ENCODE measurements at places on chromosomes 16 and 17.

DNA sequence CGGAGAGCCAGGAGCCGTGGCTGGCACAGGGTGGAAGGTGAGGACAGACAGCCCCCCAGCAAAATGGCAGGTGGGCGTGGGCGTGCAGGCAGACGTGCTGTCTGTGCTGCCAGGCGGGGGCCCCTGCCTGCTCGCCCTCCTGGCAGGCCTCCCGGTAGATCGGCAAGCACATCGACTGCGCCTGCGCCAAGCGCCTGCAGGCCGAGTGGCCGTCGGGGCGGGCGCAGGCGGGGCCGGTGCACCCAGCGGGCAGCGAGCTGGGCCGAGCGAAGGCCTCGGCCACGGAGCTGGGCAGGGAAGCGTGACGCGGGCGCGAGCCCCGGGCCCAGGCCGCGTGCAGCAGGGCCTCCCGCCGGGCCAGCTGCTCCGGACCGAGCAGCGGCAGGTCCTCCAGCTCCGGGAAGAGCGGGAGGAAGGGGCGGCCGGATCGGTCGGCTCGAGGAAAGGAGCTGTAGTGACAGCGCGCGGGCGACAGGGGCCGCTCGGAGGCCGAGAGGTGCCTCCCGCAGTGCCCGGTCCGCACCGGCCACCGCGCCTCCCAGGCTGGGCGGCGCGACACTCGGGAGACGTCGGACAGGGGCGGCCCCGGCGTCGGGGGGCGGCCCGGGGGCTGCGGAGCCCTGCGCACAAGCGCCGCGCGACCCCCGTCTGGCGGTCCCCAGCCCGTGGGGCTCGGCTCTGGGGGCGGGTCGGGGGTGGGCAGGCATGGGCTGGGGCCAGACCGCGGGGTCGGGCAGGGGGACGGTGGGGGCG is 16.9 kb downstream of the GRIN2C start:
- DNase-seq, result peak; percentile 68

GRCh38 chr16:69726313-69727060 is at the start of gene NQO1:
Gene NQO1 (minus strand): TSS chr16:69726560. CDS start chr16:69726439, 121 bp downstream.
- DNase-seq, result peak; percentile 93

DNA sequence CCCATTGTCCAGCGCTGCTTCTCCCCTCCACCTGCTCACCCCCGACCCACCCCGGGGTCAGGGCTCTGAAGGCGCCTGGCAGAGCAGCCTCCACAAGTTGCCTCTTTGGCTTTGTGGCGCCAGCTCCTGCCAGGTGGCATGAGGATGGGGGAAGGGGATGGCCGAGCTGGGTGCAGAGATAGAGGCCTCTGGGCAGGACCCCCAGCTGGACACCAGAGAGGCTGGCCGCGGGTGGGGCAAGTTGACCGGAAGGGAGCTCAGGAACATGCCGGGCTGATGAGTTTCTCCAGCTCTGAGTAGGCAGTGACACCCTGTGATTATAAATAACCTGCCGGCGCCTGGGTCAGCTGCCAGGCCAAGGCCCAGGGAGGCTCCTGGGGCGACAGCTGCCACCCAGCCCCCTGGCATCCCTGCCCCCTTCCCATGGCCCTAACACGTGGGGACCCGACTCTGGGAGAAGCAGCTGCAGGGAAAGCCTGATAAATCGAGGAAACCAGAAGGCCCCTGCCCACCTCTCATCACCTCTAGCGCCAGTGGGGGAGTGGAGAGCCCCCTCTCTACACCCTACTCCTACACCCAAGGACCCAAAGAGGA is 729 bp downstream of the P2RX5 start:
- DNase-seq, result no peak

- DNase-seq, result no peak
Observed at GRCh38 chr16:46775214-46775613, 27.1 kb upstream of the MYLK3 start.

- no peak for DNase-seq
Observed at GRCh38 chr16:24418733-24419132, 120.6 kb upstream of the RBBP6 start.

- no peak for DNase-seq
Observed at GRCh38 chr17:46072998-46073397, 73.9 kb downstream of the STH start.

DNA sequence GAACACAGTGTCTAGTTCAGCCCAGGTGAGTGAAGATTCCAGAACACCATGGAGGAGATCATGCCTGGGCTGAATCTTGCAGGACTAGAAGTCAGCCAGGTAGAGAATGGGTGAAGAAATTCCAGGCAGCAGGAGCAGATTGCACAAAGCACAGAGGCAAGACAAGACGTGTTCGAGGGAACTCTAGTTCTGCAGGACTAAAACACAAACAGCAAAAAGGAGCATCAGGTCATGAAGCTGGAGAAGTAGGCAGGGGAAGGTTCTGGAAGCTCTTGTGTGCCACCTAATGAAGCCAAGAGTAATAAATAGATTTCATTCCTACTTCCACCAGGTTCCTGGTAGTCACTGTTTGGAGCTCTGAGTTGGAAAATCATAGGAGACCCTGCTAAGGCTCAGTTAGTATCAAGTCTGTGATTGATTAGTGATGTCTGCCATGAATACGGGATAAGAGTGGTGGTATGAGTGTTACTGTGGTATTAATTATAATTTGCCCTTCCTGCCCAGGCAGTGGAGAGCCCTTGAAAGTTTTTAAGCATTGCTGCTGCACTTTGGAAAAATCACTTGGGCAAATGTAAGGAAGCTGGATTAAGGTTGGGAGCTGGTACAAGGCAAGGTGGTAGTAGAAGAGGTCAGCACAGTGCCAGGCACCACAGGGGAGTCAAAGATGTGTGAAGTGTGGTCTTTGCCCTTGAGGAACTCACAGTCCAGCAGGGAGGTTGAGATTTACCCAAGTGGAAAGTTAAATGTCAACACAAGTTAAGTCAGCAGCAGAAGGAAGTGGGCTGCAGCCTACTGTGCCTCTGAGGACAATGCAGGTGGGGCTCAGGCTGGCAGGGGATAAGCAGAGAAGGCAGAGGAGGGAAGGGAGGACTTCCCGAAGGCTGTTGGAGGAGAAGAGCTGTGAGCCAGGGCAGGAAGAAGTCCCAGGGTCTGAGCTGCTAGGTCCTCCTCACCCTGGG is 13.5 kb upstream of the FOXN1 start:
- no peak for DNase-seq

- no peak for DNase-seq
Observed at GRCh38 chr17:50319306-50320004, 26.5 kb upstream of the XYLT2 start.

- no peak for DNase-seq
Observed at GRCh38 chr17:46995841-46996571, 17.0 kb upstream of the RPRML start.

DNA sequence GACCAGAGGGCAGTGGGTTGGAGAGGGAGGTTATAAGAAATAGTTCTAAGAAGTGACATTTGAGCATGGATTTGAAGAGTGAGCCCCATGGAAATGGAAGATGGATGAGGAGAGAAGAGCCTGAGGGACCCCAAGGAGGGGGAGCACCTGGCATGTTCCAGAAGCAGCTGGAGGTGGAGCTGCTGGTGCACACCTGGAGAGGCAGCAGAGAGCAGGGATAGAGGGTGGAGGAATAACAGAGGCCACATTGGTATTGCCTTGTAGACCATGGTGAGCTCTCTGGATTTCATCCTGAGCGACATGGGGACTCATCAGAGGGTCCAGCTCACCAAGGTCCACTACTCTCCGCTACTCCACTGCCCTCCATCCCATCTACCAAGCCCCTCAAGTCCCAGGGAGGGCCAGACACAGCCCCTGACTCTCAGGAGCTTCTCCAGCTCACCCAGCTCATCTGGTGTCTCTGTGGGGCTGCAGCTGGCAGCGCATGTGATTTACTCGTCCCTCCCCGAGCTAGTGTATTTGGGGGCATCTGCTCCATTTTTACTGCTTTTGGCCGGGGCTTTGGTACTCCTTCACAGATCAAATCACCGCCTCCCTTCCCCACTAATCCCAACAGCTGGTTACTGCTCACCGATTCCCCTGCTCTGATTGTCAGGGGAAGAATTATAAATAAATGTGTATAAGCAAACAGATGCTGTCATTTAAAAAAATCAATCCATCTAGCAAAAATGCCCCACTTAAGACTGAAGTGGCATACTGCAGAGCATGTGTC is 22.1 kb upstream of the KDM8 start:
- DNase-seq, result no peak

DNA sequence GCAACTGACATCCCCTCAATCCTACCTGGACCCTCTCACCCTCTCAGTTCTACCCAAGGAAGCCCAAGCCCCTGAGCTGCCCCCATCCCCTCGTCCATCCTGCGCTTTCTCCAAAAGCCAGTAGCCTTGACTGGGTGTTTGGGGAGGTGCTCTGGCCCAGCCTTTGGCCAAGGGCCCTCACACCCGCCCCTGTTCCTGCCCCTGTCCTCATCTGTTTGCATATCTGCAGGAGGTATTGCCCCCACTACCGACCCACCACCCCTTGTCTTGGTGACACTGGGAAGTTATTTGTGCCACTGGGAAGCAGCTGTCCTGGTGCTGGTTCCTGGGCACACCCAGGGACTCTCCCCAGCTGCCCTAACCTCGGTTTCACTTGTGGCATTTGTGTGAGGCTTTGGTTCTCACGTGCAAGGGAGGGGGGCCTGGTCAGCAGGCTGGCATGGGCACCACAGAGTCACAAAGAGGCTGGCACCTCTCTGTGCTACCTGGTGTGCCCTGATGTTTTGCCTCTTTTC is 75.3 kb downstream of the MRC2 start:
- no peak for DNase-seq

DNA sequence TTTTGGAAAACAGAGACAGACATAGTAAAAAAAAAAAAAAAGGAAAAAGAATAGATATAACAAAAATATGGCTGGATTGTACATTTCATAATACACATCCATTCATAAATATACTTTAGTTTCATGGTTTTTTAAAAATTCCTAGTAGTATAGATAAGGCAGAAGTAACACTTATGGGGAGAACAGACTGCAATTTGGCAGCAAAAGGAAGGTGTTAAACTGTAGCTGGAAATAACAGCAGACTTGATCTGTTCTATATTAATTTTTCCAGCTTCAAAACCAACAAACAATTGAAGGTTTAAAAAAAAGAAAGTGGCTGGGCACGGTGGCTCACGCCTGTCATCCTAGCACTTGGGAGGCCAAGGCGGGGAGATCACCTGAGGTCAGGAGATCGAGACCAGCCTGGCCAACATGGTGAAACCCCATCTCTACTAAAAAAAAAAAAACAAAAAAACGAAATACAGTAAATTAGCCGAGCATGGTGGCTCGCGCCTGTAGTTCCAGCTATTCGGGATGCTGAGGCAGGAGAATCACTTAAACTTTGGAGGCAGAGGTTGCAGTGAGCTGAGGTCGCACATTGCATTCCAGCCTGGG is 191.8 kb downstream of the SPECC1 start:
- DNase-seq, result no peak
